ENCODE measurements at places on chromosomes 2 and 18.

DNA sequence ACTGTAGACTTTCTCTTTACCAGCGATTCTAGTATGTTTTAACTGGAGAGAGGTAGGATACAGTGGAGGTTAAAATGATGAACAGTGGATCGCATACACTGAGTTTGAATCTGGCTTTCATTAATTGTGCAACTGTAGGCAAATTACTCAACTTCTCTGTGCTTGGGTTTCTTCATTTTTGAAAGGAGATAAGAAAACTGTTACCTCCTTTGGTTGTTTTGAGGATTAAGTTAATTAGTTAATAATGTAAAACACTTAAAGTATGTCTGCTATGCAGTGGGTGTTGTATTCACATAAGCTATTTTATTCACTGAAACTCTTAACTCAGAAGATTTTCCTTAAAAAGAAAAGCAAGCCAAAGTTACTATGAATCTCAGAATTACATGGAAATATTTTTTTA lies 111.8 kb upstream of the CYP20A1 start:
- no peak for DNase-seq

- DNase-seq, result no peak
Measured at GRCh38 chr2:69742322-69742952, 503 bp downstream of the ANXA4 start.

GRCh38 chr2:177658309-177658708 lies 265.7 kb downstream of the AGPS start:
- no peak for DNase-seq

DNA sequence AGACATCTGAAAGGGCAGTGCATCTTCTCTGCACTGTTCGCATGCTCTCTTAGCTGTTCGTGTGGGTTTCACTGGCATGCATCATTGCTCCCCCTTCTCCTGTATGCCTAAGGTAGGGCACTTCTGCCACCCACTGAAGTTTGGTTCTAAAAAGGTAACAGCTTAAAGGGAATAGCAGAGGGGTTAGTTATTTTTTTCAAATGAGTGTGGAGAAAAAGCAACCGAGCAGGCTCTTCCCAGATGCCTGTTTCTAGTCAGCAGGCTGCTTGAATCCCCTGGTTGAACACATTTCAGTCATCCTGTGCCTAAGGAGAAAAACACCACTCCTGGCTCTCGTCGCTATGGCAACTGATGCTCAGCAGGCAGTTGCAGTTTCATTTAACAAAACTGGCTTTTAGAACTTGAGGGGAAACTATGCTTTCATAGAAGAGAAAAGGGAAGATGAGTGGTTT lies 69.8 kb upstream of the GALNT3 start:
- no peak for DNase-seq

- DNase-seq, result no peak
Measured at GRCh38 chr2:11569636-11570035, 35.8 kb downstream of the GREB1 start.

DNA sequence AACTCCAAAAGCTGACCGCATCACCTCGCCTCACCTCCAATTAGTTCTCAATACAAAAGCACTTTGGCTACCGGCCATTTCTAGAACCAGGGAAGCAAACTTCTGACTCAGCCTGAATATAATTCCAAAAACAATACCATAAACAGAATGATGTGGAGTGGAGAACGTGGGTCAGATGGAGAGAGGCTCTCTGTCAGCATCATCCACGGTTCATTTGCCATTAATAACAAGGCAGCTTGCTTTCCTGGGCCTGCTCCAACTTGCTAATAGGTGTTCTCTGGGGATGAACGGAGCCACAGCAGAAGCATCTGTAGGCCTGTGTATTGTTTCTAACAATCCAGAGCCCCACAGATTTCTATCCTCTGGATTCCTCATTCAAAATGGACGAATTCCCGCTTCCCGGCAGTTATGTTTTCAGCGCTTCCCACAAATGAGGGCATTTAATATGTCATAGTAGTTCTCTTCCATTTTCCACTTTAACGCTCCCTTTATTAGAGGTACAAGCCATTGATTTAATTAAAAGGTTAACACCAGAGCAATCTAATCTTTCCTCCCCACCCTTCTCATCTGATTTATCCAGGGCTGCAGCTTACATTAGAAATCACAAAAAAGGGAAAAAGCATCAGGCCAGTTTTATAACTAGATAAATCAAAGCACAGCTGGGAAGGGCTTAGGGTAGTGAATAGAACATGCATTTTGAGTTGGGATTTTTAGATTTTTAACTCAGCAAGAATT lies 23.2 kb upstream of the CNTNAP5 start:
- DNase-seq, result no peak

DNA sequence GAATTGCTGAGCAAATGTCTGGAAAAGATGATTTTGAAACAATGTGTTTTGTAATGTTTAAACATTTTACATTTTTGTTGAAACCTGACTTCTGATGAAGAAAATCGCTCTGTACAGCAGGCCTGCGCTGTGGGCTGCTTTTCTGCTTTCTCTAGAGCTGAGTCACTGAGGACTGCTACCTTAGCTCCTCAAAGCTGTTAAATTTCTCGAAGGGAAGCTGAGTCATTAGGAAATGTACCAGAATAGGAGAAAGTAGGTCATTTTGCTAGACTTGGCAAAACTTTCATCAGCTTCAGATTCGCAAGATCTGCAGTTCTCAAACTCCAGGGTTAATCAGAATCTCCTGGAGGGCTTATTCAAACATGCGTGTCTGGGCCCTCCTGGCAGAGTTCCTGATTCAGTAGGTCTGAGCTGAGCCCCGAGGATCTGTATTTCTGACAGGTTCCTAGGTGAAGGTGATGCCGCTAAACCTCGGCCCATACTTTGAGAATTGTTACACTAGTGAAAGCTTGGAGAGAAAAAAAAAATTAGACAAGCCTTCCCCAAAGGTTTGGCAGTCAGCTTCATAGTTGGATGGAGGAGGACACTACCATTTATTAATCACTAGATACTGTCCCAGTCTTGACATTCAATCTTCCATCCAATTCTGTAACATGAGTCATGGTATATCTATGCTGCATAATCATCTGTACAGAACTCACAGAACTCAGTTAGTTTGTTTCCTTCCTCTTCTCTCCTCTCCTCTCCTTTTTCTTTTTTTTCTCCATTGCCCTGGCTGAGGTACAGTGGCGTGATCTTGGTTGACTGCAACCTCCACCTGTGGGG lies 297.6 kb downstream of the PARD3B start:
- DNase-seq, result no peak

GRCh38 chr2:28821295-28821958 lies 10.8 kb downstream of the SPDYA start:
- peak; percentile 49 for DNase-seq

- DNase-seq, result no peak
Measured at GRCh38 chr2:61420991-61421544, 49.8 kb downstream of the USP34 start.

DNA sequence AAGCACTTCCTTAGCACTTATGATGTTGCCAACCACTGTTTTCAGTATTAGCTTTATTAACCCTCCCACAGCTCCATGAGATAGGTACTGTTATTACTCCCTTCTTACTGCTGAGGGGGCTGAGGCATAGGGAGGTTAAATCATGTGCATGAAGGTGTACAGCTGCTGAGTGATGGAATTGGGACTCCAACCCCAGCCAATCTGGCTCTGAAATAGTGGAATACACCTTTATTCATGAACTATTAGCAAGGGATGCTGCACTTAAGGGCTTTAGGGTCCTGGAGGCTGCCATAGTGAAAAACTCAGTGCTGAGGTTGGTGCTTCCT lies 19.2 kb downstream of the SMARCAL1 start:
- DNase-seq, result no peak

GRCh38 chr2:146847846-146848245 lies 997.0 kb upstream of the ACVR2A start:
- no peak for DNase-seq

GRCh38 chr2:29582062-29582461 lies 339.3 kb downstream of the ALK start:
- no peak for DNase-seq

- DNase-seq, result no peak
Measured at GRCh38 chr2:85248773-85249509, 78.8 kb downstream of the TGOLN2 start.

DNA sequence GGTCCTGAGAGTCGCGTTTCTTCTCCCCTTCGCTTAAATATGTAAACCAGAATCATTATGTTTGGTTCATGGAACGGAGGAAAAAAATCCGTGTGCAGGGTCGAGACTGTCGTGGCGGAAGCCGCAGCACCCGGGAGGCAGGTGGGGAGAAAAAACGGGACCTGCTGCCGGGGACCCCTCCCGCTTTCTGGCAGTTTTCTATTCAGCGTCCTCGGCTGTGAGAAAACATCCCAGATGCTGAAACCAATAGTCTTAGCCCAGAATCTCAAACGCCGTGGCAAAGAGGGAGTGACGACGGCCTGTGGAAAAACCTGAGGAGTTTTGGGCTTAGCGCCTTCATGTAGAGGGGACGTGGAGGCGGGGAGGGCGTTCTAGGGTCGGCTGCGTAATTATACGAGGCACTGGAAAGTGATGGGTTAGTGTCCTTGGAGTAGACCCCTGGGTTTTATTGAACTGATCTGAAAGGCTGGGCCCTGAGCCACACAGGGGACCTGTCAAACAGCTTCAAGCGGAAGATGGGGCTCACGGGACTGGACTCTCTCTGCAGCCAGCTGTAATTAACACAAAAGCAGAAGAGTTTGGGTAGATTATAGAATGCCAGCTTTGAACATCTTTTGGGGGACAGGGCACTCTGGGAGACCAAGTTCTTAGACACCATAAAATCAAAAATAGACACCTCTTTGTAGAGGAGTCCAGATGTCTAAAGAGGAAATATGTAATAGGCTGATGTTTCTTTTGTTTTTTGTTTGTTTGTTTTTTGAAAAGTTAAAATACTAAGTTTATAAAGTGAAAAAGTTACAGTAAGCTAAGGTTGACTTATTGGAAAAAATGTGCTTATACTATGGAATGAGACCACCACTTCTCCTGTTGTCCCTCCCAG lies 834 bp upstream of the BUB1 start:
- peak; percentile 27 for DNase-seq

- DNase-seq, result no peak
Measured at GRCh38 chr2:114609801-114610200, 167.4 kb downstream of the DPP10 start.

DNA sequence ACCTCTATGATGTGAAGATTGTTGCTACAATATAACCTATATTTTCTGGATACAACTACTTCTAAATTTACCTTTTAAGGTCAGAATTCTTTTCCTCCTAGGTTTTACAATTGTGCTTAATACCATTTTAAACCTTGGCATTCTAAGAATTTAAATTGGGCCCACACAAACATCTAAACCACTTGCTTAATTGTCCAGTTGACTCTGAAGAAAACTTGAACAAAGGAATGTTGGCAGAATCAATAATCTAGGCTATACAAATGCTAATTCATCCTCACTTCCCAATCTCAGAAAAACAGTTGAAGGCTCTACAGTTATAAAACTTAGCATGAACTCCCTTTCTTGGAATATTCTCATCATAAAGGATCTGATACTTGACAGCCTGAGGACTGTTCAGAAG lies 84.3 kb downstream of the RPRM start:
- no peak for DNase-seq

DNA sequence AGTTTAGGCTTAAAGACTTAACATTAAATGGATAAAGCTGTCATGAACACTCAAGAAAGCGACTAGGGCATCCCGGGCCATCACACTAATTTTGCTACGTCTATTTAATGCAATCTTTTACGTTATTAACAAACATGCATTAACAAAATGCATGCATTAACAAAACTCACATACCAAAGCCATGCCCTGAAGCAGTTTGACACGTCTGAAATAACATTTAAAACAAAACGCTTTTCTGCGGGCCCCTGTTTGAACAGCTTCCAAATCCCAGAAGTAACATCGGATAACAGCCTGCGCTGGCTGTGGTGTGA lies 458 bp downstream of the B4GALT6 start:
- no peak for DNase-seq

DNA sequence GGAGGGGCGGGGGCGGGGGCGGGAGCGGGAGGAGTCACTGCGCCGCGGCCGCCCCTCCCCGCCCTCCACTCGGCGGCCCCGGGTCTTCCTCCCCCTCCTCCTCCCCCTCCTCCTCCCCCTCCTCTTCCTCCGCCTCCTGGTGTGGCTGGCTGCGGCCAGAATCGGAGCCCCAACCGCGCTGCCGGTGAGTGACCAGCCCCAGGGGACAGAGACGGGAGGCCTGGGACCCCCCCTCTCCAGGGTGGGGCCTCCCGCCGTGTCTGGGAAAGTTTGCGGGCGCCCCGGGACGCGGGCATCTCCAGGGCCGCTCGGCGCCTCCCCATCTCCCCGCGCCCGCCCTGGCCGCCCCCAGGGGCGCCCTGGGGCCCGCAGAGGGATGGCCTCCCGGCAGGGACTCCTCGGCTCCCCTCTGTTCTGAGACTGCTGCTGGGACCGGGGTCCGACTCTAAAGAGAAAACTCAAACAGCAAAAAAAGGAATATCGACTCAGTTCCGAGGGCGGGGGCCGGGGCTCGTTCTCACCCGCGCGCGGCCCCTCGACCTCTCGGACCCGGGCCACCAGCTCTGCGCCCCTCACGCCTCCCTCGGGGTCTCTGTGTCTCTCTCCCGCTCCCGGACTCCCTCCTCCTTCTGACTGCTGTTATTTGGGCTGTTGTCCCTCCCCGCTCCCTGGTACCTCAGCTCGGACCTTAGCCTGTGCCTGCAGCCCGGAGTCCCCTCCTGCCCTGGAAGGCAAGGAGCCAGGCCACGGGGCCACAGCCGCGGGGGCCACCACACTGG lies at the start of gene STON1:
STON1 (plus strand) TSS at position 122 of the 779 bp plus-strand sequence. CDS start 50,480 bp downstream, outside the sequence.
- peak; percentile 81 for DNase-seq

DNA sequence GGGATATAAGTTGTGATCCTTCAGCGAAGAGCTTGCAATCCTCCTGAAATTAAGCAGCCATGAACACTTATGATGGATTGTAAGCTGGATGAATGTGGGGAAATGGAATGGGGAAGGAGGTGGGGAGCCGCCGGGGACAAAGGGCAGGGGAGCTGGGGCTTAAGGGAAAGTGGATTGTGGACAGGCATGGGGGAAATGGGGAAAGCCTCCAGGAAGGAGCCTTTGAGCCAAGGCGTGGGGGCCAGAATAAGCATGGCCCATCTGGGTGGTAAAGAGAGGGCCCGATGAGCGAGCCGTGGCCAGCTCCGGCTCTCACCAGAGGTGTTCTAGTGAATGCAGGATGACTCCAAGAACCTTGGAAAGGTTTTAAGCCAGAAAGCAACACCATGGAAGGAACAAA lies 124.0 kb downstream of the SMAD7 start:
- DNase-seq, result no peak

DNA sequence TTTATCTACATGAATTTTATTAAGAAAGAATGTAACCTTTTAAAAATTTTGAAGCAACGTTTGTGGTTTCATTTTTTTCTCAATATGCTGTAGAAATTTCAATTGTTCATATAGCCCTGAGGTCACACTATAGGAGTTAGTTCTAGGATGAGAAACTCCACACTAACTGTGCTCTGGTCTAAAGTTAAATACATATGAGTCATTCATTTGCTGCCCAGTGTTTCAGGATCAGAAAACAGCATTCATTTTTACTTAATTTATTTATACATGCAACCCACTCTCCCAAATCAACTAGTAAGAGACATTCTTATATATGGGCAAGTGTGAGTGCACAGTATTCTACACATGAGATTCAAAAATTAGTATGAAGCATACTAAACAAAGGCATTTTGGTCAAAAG lies 137.9 kb downstream of the DOCK10 start:
- no peak for DNase-seq
